ENCODE measurements at places on chromosomes 4 and X. TPM values are rescaled to one million over a fixed set of nuclear protein-coding genes. Genes with fewer than 3 reads are reported as not detected.

Gene TRIM60
- total RNA-seq = not detected

Gene SORCS2
- 1.7 TPM for total RNA-seq

Gene MYOZ2
- 0.32 TPM for total RNA-seq

Gene CT45A5
- total RNA-seq = not detected

Gene UTP3
- 17.1 TPM for total RNA-seq

Gene COX7B2
- not detected for total RNA-seq

Gene ADRA2C
- total RNA-seq = 6.4 TPM

Gene EPHA5
- 0.14 TPM for total RNA-seq

Gene AMBN
- not detected for total RNA-seq

Gene SYN1
- total RNA-seq = 0.55 TPM

Gene POLN
- total RNA-seq = 7.7 TPM

Gene ZNF711
- total RNA-seq = 2.6 TPM

Gene STBD1
- 16.3 TPM for total RNA-seq

Gene EMD
- 62.6 TPM for total RNA-seq

Gene USP17L12
- total RNA-seq = not detected

Gene OTUD6A
- total RNA-seq = not detected

Gene RENBP
- 19.5 TPM for total RNA-seq

Gene MSX1
- total RNA-seq = 1.2 TPM

Gene OTUD5
- total RNA-seq = 57.3 TPM

Gene UGT2B11
- 26.2 TPM for total RNA-seq

Gene GAGE12E
- total RNA-seq = not detected

Gene SPP1
- total RNA-seq = 3,399 TPM

Gene NAT8L
- total RNA-seq = 0.40 TPM

Gene ABCG2
- total RNA-seq = 3.5 TPM

Gene SYTL4
- 15.8 TPM for total RNA-seq

Gene MGAT4D
- not detected for total RNA-seq

Gene GLRA2
- not detected for total RNA-seq

Gene CENPVL3
- not detected for total RNA-seq

Gene CRMP1
- total RNA-seq = 1.4 TPM

Gene MAGEA2
- not detected for total RNA-seq

Gene KCND1
- 6.5 TPM for total RNA-seq

Gene CTAG2
- not detected for total RNA-seq

Gene FRMD7
- total RNA-seq = 0.12 TPM

Gene IDS
- 55.4 TPM for total RNA-seq

Gene NHSL2
- total RNA-seq = 13.6 TPM

All from mucosa of gallbladder (tissue), 1 donor.